Stimulated activated effector memory CD8-positive, alpha-beta T cell treated with anti-CD3 and anti-CD28 coated beads, Interleukin-12 subunit alpha, Interleukin-12 subunit beta, amount 100 ng/mL, for 72 hours (primary cell): ENCODE measurements at places on chromosomes 1 and 21.

- DNase-seq: no peak
Measured at GRCh38 chr21:14766241-14766640, 220.1 kb upstream of the SAMSN1 start.

DNA sequence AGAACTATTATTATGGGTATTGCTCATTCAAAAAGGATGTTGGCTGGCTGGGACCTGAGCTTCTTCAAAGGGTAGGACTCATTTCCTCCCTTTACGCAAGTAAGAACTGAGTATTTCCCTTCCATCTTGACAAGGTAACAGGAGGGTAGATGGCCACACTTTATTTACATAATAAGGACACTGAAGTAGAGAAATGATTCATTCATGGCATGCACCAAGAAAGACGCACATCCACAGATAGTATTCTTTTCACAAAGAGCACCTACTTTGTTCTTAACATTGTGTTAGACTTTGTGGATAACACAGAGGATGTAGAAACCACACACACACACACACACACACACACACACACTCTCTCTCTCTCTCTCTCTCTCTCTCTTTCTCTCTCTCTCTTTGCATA lies 82.9 kb downstream of the FAM78B start:
- DNase-seq: no peak

GRCh38 chr1:156884560-156885184 lies 8.8 kb upstream of the PEAR1 start:
- DNase-seq: no peak

- DNase-seq: no peak
Measured at GRCh38 chr1:228180271-228180958, 14.8 kb downstream of the IBA57 start.

GRCh38 chr21:23394458-23394857 lies 2212.8 kb downstream of the MRPL39 start:
- DNase-seq: no peak
